ENCODE measurements at places on chromosomes 6 and 20.

- no peak for DNase-seq
These were observed 136.6 kb downstream of the ANKRD60 start for GRCh38 chr20:58091810-58092209.

GRCh38 chr6:134850721-134851305 is 99.1 kb downstream of the ALDH8A1 start:
- no peak for DNase-seq

- no peak for DNase-seq
These were observed 28.9 kb downstream of the PLG start for GRCh38 chr6:160730911-160731310.

GRCh38 chr20:20161611-20162010 is 109.3 kb downstream of the CFAP61 start:
- DNase-seq: no peak

DNA sequence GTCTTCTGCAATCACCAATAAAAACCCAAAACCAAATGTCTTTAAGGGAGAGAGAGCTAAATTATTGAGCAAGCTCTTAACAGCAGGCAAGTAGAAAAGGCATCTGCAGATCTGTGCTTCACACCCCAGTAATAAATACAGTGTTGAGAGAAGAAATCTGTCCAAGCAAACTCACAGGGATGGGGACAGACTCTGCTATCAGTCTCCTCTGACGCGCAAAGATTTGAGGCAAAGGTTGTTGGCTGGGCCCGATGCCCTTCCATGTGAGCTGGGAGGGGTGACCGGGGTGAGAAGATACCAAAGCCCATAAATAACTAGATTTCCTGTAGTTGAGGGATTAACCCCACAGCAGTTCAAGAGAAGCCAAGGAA is 315.2 kb upstream of the SOX4 start:
- DNase-seq: no peak

GRCh38 chr6:143123081-143123480 is 62.4 kb downstream of the AIG1 start:
- no peak for DNase-seq

DNA sequence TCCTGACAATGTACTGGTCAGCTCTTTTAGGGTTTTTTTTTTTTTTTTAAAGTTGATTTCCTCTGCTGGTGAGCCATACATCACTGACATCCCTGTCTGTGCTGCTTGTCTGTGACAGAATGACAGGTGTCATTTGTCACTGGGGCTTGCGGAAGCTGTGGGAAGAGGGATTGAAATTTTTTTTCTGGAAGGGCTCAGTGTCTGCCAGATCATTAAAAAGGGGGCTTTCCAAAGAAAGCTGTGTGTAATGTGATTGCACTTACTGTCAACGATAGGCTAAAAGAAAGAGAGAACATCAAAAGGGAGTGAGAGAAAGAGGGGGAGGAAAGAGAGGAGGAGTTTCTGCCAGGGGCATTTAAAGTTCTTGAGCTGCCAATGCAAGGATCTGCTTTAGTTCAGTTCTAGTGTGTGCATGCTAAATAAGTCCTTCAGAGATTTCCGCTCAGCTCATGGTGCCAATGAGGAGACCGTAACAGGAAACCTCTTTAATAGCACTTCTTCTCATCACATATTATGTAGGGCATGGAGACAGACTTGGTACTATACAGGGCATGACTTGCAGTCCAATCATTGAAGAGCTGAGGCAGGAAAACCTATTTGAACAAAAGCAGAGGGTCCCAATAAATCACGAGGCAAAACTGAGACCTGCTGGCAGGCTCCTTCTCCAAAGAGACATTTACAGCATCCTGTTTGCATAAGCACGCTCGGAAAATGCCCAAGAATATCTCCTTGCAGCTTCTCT is 177.2 kb downstream of the TSHZ2 start:
- DNase-seq: peak; percentile 39

GRCh38 chr20:10250902-10251301 is 32.3 kb downstream of the SNAP25 start:
- peak; percentile 7 for DNase-seq

DNA sequence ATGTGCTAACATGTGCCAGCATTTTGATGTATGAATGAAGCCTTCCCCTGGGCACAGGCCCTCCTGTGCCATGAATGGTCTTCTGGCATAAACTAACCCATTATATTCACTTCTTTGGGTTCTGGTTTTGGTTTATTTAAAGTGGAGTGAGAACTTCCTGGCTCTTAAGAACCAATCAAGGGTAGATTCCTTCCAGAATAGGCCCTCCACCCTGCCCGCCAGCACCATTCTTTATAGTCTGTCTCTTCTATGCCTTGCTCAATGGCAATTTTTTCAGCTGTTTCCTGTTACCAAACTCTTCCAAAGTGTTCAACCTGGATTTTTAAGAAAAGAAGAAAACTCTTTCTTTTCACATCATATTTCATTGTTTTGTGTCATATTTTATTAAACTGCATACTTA is 44.1 kb downstream of the VEGFA start:
- no peak for DNase-seq

- no peak for DNase-seq
These were observed 2.3 kb downstream of the CCND3 start for GRCh38 chr6:41939176-41939847.

GRCh38 chr6:2353412-2354137 is 108.2 kb upstream of the GMDS start:
- DNase-seq: peak; percentile 11

DNA sequence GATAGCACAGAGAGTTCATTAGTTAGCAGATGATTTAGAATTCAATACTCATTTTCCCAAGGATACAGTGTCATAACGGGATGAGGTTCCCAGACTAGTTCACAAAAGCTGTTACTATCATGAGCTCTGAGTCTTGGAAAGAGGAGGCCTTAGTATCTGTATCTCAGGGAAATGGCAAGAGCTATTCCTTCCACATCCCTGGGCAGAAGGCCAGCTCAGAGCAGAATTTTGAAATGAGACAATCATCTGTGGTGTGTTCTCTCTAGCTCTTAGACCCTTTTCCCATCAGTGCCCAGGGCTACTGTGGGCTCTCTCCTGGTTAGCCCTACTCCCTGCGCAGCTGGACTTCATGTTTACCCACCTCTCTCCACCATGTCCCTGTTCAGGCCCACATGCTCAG is 64.5 kb downstream of the JAG1 start:
- DNase-seq: no peak

DNA sequence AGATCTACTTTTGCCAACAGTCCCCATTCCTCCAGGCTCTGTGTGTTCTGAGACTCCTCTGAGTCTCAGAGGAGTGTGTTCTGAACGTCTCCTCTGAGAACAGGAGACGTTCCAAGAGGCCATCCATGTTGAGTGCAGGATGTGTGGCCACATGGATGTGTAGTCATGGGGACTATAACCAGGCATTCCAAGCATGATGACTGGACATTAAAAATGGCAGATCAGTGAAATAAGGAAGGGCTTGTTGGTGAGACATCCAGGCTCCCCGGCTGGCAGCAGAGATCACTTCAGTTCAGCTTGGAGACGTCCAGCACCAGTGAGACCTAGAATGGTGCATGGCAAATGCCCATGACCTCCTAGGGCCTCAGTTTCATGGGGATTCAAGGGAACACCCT is 34.3 kb upstream of the POU5F1 start:
- no peak for DNase-seq

DNA sequence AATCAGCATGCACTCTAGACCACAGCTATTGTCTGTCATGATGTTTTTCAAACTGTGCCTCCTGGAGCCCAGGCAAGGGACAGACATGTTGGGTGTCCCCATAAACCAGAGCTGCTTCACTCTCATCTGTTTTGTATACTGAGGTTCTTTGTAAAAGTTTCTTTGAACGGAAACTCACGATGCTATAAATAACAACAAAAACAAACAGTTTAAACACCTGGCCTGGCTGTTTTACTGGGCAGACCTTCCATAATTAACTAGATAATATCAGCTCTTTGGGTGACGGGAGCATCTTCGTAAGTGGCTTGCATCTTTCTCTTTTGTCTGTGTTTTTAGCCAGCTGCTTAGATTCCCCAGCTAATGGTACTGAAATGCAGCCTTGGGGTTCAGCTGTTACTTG is 190.3 kb downstream of the ZDHHC14 start:
- no peak for DNase-seq

DNA sequence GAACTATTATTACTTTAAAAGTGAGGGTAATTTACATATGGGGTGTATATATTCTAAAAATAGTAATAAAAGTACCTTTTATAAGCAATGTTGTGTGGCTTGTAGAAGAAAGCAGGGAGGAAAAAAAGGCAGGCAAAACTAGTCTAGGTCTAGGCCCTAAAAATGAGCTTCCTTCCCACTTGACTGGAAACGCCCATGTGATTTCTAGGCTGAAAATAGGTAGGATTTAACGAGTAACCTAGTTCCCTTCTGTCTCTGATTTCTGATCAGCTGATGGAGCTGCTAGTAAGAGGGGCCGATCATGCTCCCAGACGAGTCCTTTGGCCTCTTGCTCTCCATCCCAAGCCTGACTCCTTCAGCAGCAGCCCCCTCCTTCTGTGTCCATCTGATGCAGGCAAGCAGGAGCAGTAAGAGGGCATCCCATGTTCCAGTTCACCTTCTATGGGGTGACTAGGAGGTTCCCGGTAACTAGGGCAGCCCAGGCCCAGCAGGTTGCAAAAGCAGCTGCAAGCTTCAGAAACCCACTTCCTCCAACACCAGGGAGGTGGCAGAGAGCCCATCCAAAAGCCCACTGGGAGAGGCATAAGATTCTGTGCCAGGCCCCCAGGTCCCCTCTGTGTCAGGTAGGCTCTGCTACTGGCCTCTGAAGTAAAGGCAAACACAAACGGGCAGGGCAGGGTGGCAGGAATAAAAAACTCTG is 24.4 kb downstream of the TBC1D20 start:
- no peak for DNase-seq

DNA sequence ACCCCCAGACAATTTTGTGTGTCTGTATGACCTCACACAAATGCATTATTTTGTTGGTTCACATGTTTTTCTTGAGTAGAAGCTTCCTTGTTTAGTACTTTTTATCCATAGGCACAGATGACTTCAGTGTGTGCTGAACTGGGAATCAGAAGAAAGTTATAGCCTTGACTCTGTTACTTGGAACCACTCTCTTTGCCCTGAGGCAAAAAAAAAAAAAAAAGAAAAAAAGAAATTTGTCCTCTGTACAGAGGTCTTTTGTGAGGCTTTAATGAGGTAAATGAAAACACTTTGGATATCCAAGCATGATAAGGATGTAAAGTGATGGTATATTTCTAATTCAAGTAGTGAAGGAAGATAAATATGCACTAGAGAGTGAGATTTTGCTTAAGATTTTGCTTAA is 51.9 kb downstream of the TRMT11 start:
- DNase-seq: no peak

DNA sequence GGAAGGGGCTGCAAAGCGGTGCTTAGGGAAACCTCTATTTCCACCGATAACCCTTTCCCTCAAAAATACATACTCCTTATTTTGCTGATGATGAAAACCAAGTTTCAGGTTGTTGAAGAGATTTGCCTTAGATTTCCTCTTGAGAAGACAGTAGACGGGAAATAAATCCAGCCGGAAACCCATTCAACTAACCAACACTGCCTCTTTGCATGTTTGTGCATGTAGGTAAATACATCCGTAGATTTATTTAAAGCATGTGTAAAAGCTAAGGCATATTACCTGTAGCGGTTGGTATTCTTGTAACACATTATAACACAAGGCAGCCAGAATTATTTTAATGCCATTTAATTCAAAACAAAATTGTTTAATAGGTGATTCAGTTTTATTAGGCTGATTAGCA is 136.3 kb upstream of the SLC22A23 start:
- DNase-seq: no peak

GRCh38 chr6:114550316-114550715 is 207.5 kb upstream of the HS3ST5 start:
- no peak for DNase-seq

DNA sequence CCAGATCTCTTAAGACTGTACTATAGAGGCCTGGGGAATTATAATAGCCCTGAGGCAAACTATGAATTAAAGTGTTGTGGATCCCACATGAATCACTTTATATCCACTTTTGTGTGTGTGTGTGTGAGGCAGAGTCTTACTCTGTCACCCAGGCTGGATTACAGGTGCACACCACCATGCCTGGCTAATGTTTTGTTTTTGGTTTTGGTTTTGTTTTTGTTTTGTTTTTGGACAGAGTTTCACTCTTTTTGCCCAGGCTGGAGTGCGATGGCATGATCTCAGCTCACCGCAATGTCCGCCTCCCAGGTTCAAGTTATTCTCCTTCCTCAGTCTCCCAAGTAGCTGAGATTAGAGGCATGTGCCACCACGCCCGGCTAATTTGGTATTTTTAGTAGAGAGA is 32.2 kb upstream of the MICB start:
- DNase-seq: no peak

GRCh38 chr6:139249395-139249794 is 42.4 kb downstream of the TXLNB start:
- no peak for DNase-seq

DNA sequence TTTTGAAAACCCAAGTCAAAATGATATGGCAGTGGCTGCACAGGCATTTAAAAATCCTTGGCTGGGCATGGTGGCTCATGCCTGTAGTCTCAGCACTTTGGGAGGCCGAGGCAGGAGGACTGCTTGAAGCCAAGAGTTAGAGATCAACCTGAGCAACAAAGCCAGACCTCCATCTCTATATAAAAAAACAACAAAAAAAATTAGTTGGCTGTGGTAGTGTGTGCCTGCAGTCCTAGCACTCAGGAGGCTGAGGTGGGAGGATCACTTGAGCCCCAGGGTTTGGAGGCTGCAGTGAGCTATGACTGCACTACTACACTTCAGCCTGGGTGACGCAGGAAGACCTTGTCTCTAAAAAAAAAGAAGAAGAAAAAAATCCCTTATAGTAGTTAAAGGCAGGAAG is 142.9 kb downstream of the MYB start:
- no peak for DNase-seq

GRCh38 chr20:50655311-50655880 is 35.9 kb downstream of the RIPOR3 start:
- DNase-seq: no peak

Data from NCI-H1436 treated with DMSO at 0.1 percent for 48 hours (cell line).